Stimulated activated CD4-positive, alpha-beta T cell treated with anti-CD3 and anti-CD28 coated beads, Interleukin-2, amount 100 ng/mL, for 24 hours (primary cell): ENCODE measurements at places on chromosomes 1 and 21.

DNA sequence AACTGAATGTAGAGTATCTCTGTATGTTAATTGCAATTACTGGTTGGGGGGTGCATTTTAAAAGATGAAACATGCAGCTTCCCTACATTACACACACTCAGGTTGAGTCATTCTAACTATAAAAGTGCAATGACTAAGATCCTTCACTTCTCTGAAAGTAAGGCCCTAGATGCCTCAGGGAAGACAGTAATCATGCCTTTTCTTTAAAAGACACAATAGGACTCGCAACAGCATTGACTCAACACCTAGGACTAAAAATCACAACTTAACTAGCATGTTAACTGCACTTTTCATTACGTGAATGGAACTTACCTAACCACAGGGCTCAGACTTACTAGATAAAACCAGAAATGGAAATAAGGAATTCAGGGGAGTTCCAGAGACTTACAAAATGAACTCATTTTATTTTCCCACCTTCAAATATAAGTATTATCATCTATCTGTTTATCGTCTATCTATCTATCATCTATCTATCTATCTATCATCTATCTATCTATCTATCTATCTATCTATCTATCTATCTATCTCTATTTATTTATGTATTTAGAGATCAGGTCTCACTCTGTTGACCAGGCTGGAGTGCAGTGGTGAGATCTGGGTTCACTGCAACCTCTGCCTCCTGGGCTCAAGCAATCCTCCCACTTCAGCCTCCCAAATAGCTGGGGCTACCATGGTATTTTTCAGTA lies 47.8 kb downstream of the CHML start:
- DNase-seq, result no peak

DNA sequence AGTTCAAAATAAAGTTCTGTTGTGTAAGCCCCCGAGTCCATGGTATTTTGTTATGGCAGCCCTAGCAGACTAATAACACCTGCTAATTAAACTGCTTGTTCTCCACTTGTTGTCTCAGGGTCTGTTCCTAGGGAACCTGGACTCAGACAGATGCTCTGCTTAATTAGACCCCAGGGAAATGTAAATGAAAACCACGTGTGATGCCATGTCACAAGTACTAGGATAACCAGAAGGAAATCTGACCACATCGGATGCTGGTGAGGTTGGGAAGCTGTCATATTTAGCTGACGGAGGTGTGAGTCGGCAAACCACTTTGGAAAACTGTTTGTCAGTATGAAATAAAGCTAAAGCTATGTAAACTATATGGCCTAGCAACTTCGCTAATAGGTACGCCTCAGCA lies 19.6 kb downstream of the EDN2 start:
- no peak for DNase-seq

- peak; percentile 47 for DNase-seq
Observed at GRCh38 chr1:153774780-153775457, at the start of gene SLC27A3. Gene SLC27A3 (plus strand): TSS chr1:153775407. CDS start chr1:153775498, 91 bp downstream.

DNA sequence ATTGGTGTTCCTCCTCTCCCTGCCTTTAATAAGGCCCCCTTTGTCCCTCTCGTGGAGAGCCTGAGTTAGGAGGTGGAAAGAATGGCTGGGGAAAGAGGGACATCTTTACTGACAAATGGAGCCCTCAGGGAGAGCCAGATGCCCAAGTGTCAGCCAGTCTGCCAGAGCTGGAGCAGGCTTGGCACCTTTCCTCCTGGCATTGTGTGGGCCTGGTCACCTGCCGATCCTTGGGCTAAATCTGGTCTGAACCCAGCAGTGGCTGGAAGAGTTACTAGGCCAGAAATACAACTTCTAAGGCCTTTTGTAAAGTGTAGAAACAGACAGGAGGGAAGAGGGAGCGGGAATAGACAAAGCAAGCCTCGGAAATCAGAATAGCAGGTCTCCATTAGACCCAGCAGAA lies 24.9 kb downstream of the VANGL1 start:
- no peak for DNase-seq

GRCh38 chr1:178024504-178024903 lies 54.6 kb upstream of the SEC16B start:
- no peak for DNase-seq

GRCh38 chr21:35945089-35945671 lies 115.1 kb downstream of the SETD4 start:
- DNase-seq, result no peak

DNA sequence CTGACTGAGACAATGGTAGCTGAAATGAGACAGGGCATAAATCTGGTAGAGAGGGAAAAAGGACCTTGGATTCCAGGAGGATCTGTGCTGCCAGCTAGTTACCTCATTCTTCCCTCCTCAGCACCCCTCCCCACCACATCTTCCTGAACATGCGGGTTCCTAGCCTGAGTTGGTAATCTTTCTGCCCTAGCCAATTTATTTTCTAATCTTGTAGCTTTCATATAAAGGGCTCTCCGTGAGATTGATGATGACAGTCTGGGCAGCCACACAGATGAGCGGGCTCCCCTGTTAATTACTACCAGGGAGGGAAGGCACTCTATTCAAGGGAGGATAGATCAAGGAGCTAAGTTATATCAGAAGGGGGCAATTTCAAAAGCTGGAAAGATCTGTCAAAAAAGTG lies 20.2 kb downstream of the ARHGEF11 start:
- no peak for DNase-seq

- DNase-seq, result no peak
Observed at GRCh38 chr21:41600556-41600955, 92.6 kb upstream of the TMPRSS2 start.

GRCh38 chr1:5856246-5856815 lies 135.9 kb downstream of the NPHP4 start:
- no peak for DNase-seq

- DNase-seq, result peak; percentile 55
Observed at GRCh38 chr21:31656199-31657095, 3.0 kb upstream of the SOD1 start.

DNA sequence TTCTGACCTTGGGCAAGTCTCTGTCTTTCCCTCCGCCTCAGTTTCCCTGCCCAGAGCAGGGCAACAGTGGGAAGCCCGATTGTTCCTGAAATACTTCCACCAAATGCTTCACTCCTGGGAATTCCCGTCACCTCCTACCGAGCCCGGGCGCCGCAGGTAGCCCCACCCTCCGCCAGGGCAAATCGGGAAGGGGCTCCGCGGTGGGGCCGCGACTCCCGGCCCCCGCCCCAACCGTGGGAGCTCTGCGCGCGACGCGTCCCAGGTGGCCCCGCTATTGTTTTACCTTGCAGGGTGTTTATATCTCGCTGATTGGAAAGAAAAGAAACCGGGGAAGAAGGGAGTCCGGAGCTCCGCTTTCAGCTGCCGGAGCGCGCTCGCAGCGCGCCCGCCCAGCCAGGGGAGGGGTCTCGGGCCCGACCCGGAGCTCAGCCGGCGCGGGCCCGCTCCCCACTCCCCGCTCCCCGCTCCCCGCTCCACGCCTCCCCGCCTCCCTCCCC lies 407 bp downstream of the IGSF3 start:
- no peak for DNase-seq

DNA sequence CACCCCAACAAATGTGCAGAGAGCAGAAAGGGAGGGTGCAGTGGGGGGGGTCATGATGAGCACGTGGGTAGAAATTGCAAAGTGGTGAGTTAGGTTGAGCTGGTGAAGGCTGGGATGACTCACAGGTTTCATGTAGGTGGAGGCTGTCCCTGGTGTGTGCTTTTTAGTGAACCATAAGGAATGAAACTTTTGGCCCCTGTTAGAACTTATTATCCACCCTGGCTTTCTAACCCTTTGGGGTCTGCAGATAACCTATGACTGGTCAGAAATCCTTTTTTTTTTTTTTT lies 46.9 kb downstream of the DOP1B start:
- DNase-seq, result peak; percentile 64

GRCh38 chr1:48530727-48531351 lies 58.8 kb upstream of the SPATA6 start:
- DNase-seq, result peak; percentile 63

- DNase-seq, result no peak
Observed at GRCh38 chr1:32338637-32339145, 2.7 kb upstream of the MARCKSL1 start.

GRCh38 chr1:78420181-78420580 lies 70.6 kb upstream of the PTGFR start:
- no peak for DNase-seq

- DNase-seq, result no peak
Observed at GRCh38 chr1:51445351-51446090, 73.5 kb downstream of the EPS15 start.

- no peak for DNase-seq
Observed at GRCh38 chr1:164683235-164683634, 124.3 kb downstream of the PBX1 start.

- DNase-seq, result no peak
Observed at GRCh38 chr1:69073176-69073575, 494.5 kb upstream of the LRRC7 start.

DNA sequence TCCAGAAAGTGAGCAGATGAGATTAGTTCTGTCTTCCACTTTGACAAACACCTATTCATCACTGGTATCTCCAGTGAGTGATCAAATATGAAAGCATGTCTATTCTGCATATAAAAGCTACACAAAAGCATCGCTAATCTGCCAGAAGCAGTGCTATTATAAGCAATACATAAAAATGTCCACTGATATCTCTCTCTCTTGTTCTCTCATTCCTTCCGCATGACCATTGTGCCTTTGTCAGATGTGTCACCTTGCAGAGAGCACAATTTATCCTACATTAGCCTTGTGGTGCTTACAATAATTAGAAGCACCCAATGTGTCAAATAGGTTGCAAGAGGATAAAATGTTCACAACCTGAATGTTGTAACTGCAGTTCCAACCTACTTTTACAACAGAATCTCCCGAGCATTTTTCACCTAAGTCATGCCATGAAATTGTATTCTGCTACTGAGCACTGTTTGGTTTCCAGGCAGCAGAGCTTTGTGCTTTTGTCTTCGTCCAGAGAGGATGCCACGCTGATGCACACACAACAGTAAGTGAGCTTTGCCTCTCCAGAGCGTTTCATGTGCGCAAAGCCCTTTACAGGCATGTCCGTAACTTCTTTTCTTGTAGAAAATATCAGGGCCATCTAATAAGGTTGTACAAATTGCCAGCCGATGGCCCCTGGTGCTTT lies 198.7 kb upstream of the PLD5 start:
- DNase-seq, result no peak

DNA sequence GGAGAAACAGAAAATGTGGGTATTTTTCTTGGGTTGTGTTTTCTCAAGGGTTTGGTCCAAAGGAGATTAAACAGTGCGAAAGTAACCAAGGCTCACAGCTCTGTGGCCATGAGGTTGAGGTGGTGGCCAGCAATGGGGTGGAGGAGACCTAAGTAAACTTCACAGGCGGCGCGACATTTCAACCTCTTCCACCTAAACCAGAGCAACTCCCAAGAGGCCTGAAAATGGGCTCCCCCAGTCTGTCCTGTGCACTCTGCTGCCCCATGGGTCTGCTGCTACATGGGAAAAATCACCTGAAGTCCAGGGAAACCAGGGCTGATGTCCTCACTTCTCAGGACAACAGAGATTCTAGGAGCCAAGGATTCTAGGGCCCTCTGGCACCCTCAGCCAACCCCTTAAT lies 12.4 kb downstream of the CELF3 start:
- DNase-seq, result no peak

DNA sequence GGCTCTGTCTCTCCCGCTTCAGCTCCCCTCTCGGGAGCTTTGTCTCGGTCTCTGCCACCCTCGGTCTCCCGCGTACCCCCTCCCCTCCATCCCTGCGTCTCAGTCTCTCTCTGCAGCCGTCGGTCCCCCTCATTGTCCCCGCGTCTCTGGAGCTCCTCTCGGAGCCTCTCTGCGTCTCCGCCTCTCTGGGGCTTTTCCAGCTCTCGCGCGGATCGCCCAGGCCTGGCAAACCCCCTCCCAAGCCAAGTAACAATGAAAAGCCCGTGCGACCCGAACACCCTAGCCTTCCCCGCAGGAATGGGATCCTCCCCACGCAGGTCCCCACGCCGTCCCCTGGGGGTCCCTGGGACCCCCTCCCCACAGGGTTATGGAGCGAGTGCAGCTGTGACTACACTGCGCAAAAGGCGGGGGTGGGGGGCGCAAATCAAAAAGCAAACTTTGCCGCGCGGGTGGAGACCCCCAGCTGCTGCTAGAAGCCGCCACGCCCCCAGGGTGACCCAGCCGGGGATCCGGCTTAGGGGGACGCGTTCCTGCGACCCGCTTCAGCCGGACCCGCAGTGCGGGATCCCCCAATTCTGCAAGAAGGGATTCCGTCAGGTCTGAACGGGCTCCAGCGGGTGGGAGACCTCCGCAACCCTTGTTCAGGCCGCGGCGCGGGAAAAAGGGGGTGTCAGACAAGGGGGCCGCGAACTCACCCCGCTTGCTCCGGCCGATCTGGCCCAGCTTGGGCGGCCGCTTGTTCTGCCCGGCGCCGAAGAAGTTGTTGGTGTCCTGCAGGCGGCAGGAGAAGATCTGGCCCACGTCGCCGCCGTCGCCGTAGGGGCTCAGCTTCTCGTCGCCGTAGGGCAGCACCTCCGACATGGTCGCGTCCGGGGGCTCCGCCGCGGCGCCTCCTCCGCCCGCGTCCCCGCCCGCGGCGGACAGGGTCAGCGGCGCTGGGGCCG lies 1.2 kb downstream of the CAMK2N1 start:
- no peak for DNase-seq

GRCh38 chr1:41282679-41283317 lies 40.7 kb upstream of the SCMH1 start:
- peak; percentile 38 for DNase-seq

DNA sequence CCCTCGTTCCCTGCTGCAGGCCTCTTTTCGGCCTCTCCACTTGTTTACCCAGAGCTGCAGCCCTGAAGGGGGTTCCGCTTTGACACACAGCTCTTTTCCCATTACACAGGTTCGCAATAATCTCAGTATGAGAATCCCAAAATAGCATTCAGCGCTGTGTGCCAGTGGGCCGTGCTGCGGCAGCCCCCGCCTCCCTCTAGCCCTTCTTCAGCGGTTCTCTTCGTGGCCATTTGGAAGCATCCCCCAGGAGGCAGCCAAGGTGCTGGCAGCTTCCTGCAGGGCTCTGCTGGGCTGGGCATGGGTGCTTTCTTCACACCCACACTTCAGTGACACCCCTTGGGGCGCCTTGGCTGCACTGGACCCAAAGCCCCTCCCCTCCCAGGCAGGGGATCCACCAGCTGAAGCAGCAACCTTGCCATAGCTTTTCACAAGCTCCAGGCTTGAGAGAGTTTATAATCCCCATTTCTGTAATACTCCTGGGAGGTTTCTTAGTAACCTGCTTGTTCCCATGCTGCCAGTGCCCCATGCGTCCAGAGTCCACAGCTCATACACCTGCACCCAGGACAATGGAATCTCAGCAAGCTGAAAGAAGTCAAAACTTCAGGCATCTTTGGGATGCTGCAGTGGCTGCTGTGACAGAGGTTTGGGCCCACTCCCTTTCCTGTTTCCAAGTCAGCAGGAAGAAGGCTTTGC lies 8.1 kb downstream of the NCF2 start:
- DNase-seq, result no peak

GRCh38 chr1:3896396-3897000 lies 3.6 kb downstream of the C1orf174 start:
- DNase-seq, result no peak

GRCh38 chr1:236143104-236143948 lies 987 bp downstream of the GPR137B start:
- peak; percentile 50 for DNase-seq

DNA sequence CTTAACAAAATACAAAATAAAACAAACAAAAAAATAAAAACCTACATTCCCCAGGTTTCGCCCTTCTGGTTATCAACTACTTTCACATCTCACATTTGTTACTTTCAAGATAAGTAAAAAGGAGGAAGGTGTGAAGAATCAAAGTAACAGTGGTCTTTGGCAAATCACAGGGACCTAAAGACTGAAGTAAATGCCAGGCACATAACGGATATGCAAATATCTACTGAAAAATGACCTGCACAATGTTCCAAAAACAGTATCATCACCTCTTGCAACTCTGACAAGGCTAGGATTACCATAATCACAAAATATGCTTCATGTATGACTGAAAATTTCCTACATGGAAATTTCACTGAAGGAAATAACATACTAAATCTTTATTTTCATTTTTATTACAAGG lies 29.3 kb downstream of the COP1 start:
- no peak for DNase-seq
